Cerebellar cortex (tissue), 1 donor: ENCODE measurements at places on chromosomes 16 and 17.

GRCh38 chr17:64580384-64581315 lies 73.9 kb downstream of the CEP95 start:
- peak; percentile 42 for DNase-seq

DNA sequence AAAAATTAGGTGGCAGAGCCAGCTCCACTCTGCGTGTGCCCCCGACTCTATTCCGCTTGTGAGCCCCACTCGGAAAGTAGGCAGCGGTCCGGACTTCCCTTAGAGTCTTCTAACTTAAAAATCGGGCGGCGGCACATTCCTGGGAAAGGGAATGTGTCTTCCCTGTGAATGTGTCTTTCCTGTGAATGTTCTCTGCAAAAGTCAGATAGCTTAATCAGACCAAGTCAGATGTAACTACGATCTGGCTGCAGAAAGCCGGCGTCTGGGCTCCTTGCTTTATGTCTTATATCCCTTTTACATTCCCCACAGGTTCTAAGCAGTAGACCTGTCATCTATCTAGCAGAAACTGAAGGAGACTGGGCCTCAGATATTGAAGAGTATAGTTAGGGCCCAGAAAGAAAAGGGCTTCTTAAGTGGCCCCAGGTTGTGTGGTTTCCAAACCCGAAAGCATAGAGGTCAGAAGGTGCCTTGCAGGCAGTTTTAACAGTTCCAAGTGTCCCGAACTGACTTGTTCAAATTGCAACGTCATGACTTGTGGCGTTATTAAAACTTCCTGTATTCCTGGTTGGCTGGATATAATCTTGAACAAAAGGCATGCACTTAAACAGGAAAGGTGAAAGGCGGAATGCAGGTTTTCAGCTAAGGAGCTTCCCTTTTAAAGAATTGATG lies 601 bp downstream of the PHKB start:
- peak; percentile 52 for DNase-seq

DNA sequence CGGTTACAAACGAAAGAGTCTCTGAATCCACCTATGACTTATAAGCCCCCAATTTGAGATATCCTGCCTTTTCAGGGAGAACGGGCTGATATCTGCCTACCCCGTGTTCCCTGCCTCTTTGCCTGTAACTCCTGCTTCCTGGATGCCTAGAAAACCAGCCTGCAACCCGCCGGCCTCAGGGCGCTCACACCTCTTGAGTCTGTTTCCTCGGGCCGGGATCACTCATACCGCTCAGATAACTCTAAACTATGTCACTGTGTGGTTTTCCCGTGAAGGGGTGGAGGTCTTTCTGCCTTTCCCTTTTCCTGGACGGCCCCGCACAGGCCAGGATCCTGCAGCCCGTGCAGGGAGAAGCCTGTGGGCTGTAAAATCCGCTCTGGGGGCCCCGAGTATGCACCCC lies 10.4 kb downstream of the RPUSD1 start:
- no peak for DNase-seq

DNA sequence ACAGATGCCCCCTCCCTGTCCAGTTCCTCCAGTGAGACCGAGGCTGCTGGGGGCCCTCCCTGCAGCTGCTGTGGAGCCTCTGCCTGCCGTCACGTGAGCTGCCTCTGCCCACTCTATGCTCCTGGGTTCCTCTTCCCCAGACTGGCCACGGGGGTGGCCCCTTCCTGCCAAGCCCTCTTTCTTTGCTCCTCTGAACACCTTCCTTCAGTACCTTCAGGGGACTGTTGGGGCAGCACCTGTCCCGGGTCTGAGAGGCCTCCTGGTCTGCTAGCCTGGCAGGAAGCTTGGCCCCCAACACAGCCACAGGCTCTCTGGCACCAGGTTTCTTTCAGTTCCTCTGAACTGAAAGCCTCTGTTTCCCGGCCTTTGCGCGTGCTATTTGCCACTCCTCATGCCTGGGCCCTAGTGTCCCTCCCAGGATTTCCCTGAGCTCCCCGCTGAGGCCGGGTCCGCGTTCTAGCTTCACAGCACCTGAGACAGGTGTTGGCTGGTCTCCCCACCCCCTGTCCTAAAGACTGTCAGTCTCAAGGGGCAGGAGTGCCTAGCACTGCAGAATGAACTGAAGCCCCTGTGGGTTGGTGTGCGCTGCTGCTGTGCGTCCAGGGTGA lies 6.6 kb upstream of the ATP6V0C start:
- no peak for DNase-seq

GRCh38 chr16:19486750-19487325 lies 35.1 kb downstream of the GDE1 start:
- DNase-seq: no peak

DNA sequence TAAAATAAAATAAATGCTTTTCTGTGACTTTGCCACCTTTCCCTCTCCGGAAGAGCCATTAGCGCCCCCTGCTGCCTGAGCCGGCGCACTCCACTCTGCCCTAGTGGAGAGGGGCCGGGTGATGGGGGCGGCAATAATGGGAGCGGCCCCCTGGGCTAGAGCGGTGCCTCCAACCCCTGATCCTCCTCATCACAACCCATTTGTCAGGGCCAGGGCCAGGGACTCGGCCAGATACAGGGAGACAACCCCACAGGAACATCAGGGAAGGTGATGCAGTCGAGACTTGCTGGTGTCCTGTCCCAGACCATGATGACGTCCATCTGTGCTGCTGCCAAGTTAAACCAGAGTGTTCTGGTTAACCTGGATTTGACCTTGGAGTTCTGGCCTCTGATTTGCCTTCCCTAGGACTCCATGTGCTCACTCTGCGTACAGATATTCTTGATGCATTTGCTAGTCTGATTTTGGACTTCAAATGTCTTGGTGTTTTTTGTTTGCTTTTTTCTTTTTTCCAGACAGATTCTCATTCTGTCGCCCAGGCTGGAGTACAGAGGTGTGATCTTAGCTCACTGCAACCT lies 46.1 kb upstream of the BPTF start:
- peak; percentile 42 for DNase-seq

- DNase-seq: no peak
Observed at GRCh38 chr17:37829592-37830123, 84.8 kb upstream of the HNF1B start.

- DNase-seq: no peak
Observed at GRCh38 chr16:71474864-71475263, 12.8 kb upstream of the ZNF23 start.
